ENCODE measurements at places on chromosomes 2 and 18.
A peak's percentile ranks its signal among the peaks of the same experiment; 100 is the strongest.

DNA sequence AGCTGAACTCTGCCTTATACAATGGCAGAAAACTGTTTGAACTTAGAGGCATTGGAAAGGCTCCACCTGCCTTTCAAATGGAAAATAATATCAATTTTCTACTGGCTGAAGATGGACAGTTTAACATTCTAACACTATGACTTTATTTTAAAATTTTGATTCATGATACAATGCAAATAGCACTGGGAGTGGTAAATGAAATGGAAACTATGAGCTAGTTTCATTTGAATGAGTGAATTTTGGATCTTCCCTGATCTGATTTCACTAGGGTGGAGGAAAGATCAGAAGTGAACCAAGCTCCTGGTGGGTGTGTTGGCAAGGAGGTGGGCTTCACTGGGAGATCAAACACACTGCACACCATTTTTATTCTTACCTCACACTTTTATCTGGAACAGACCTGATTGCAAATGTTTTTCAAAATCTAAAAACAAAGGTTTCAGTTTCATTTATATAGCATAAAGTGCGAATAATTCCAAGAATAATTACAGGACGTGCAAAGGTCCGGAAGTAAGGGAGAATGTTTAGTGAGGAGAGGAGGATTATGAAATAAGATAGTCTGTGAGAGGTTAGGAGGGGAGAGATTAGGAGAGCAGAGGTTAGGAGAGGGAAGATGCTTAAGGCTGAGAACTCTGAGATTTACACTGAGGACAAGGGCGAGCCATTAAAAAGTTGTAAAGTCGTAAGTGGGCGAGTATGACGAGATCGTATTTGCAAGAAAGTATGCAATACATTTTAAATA lies 18.6 kb upstream of the MBP start:
- no peak for DNase-seq
- H3K27me3 ChIP-seq, result no peaks in the 10 kb centered on the region
- no peaks in the 10 kb centered on the region for H3K36me3 ChIP-seq
- no peak overlapping the region for H3K4me3 ChIP-seq
- H3K4me1 ChIP-seq, result no peaks in the 10 kb centered on the region

- H3K36me3 ChIP-seq, result no peaks in the 10 kb centered on the region
- no peak overlapping the region for H3K27ac ChIP-seq
- H3K4me3 ChIP-seq, result no peak overlapping the region
- peaks cover 4% of the 10 kb centered on the region for H3K4me1 ChIP-seq
- DNase-seq, result no peak
These were observed 65.7 kb downstream of the PLCL1 start for GRCh38 chr2:197870137-197870536.

DNA sequence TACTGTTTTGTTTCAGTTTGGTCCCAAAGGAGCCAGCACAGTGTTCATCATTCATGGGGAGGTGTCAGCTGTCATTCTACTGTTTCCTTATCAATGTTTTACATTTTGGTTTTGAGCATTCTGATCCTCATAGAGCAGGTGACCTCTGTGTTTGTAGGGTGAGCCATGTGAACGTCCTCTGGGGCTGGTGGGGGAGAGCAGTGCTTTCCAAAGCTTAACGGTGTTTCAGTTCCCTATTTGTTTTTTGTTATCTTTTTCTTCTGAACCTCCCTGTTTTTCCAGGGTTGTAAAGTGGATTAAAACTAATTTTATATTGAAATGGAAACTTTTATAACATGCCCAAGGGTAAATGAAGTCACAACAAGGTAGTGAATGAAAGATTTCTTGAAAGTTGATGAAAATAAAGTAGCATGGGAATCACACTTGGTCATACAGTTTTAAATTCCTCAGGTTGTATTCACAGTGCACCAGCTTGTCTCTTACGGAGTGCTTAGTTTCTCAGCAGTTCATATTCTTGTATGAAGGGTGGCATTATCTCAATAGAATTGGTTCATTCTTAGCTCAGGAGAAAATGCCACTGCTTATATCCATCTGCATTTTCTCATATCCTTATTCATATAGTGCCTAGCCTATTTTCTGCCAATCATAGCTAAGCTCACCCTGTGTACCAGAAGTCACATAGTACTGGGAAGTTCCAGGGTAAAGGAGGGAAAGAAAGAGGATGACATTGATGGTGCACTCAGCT lies 54.5 kb downstream of the MAP4K4 start:
- H3K4me1 ChIP-seq, result peaks cover 3% of the 10 kb centered on the region
- no peak overlapping the region for H3K4me3 ChIP-seq
- H3K27ac ChIP-seq, result no peak overlapping the region
- no peaks in the 10 kb centered on the region for H3K27me3 ChIP-seq

- no peaks in the 10 kb centered on the region for H3K36me3 ChIP-seq
- no peak overlapping the region for H3K27ac ChIP-seq
- DNase-seq, result peak; percentile 4
These were observed 894.1 kb downstream of the SLC4A3 start for GRCh38 chr2:220521551-220521950.

DNA sequence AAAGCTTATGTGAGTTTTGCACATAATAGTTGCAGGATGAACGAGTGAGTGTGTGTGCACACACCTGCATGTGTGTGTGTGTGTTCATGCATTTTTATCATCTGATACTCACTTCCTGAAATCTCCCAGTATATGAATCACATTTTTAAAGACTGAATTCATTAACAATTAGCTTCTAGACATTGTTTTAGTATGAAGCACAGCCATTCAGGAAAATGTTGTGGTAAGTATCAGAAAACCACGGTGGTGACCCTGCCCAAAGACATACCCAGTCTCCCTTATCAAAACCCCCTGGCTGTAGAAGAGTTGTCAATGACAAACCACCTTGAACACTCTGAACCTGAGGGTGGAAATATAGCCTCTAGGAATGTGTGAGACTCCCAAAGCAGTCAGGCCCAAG lies 220.8 kb downstream of the ALK start:
- no peaks in the 10 kb centered on the region for H3K36me3 ChIP-seq
- H3K27ac ChIP-seq, result no peak overlapping the region
- no peak overlapping the region for H3K4me3 ChIP-seq
- no peak for DNase-seq
- no peaks in the 10 kb centered on the region for H3K27me3 ChIP-seq

GRCh38 chr2:133787207-133787606 lies 218.9 kb upstream of the NCKAP5 start:
- no peaks in the 10 kb centered on the region for H3K27me3 ChIP-seq
- peaks cover 11% of the 10 kb centered on the region for H3K4me1 ChIP-seq
- no peak overlapping the region for H3K27ac ChIP-seq
- no peak overlapping the region for H3K4me3 ChIP-seq

DNA sequence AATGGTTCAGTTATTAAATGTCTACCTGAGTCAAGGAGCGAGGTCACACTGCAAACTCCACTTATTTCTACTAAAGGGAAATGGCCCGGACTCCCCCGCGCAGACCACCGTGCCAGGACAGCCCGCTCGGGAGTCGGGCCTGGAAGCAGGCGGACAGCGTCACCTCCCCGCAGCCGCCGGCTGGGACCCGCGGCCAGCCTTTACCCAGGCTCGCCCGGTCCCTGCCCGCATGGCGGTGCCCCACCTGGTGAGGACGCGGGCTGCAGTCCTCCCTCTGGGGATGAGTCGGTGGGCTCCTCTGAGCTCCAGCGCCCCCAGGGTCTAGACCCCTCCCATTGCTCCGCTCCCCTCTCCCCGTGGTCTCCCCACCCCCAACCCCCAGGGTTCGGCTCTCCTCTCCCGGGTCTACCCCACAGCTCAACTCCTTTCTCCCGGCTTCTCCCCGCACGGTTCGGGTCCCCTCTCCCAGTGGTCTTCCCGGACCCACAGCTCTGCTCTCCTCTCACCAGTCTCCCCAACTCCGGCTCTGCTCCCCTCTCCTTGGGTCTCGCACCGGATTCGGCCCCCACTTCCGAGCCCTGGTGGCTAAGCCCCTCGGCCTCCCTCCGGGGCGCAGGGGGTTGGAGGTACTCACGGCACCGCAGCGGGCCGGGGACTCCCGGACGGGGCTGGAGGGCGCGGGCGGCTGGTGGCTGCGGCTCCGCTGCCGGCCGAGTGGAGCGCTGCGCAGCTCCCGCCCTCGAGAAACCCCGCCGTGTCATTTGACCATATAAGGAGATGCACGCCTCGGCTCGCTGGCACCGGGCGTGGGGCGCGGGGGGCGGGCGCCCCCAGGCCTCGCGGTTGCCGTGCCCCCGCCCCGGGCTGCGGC lies at the start of gene FHL2:
TSS of gene FHL2 (minus strand) at position 716 of the 871 bp plus-strand sequence. CDS start 12,535 bp downstream, outside the sequence.
- H3K4me3 ChIP-seq, result peak within 1 kb of the TSS; percentile 89
- peak; percentile 90 for DNase-seq
- peaks cover 1% of the 10 kb centered on the region for H3K4me1 ChIP-seq
- no peaks in the 10 kb centered on the region for H3K27me3 ChIP-seq
- H3K27ac ChIP-seq, result no peak within 1 kb of the TSS

DNA sequence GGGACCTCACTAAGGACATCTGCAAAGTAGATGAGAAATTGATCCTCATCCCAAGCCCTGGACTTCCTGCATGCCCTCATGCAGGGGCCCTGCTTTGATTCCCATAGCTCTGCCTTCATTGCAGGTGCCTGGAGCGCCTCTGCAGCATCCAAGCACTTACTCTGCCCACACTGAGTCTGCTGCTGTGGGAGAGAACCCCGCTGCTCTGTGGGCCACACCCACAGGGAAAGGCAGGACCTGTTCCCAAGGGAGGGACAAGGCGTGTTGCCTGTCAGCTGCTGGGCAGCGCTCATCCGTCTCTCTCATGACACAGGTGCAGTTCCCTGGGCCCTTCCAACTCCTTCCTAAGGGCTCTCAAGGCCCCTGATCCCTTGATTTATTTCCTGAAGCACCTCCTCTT lies 266.8 kb upstream of the SMIM21 start:
- DNase-seq, result no peak
- H3K27me3 ChIP-seq, result no peaks in the 10 kb centered on the region
- no peak overlapping the region for H3K4me3 ChIP-seq
- H3K36me3 ChIP-seq, result no peaks in the 10 kb centered on the region
- H3K27ac ChIP-seq, result no peak overlapping the region

DNA sequence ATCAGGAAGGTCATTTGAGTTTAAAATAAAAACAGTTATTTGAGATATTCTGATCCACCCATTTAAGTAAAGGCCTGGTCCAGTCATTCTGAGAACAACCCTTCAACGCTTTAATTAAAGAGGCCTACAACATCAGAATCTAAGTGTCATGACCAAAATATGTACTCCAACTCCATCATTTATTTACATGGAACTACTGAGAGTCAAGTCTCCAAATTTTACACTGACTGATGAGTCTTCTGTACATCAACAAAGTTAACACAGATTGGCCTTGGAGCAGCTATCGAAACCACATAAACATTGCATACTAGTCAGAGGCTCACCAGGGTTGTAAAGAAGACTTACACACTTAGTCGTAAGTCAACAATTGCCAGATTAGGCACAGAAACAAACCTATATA lies 37.1 kb downstream of the PIEZO2 start:
- no peaks in the 10 kb centered on the region for H3K36me3 ChIP-seq
- no peak overlapping the region for H3K27ac ChIP-seq
- H3K27me3 ChIP-seq, result no peaks in the 10 kb centered on the region

DNA sequence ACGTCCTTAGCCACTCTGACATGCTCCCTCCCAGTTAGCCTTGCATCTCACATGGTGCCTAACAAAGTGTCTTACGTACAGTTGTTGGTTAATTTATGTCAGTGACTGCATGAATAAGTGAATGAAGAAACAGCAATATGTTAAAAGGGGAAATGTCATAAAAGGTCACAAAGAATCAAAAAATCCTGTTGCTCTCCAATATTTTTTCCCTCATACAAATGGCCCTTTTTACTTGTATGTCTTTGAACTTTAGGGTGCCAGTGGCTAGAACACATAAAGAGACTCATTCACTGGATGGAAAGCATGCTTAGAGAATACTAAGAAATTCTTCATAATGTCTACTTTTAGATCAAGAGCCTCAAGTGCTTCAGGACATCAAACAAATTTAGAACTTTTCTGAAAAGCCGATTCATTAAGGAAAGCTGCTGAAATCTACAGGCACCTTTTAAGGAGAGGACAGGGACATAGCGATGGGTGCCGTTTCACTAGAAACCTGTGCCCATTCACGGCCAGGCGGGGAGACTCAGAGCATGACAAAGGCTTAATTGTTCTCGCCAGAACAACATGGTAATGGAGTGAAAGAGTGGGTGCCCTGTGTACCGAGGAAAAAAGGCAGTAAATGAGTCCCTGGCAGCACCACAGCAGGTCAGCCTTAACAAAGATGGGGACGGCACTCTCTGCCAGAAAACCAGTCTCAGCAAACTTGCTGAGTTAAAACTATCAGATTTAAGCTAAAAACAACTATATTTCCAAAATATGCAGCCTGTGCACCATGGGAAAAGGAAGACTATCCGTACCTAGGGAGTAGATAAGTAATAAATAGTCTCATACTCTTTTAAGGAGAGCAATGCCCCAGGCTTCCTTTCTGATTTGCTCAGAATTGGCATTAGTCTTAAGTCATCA lies 71.6 kb upstream of the SPTBN1 start:
- no peak overlapping the region for H3K4me3 ChIP-seq
- DNase-seq, result no peak
- no peak overlapping the region for H3K27ac ChIP-seq
- no peaks in the 10 kb centered on the region for H3K4me1 ChIP-seq
- H3K27me3 ChIP-seq, result no peaks in the 10 kb centered on the region

DNA sequence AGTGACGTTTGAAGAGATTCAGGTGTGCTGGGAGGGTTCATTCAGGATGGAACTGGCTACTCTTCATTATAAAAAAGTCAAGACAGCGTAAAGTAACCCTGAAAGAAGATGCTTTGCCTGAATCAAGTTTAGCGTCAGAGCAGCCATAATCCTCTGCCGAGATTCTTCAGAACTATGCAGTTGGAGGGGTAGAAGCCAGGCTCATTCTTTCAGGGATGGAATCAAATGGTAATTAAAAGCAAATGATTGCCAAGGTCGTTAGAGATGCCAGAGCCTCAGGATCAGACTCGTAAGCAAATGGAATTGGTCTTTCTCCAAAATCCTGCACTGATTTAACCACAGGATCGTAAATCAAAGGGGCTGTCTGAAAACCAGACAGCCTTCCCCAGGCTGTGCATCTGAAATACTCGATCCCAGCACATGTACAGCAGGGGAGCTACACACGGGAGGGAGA lies 21.9 kb downstream of the APCDD1 start:
- H3K27ac ChIP-seq, result no peak overlapping the region
- H3K4me1 ChIP-seq, result peaks cover 11% of the 10 kb centered on the region
- no peak for DNase-seq
- H3K27me3 ChIP-seq, result no peaks in the 10 kb centered on the region
- H3K4me3 ChIP-seq, result no peak overlapping the region

DNA sequence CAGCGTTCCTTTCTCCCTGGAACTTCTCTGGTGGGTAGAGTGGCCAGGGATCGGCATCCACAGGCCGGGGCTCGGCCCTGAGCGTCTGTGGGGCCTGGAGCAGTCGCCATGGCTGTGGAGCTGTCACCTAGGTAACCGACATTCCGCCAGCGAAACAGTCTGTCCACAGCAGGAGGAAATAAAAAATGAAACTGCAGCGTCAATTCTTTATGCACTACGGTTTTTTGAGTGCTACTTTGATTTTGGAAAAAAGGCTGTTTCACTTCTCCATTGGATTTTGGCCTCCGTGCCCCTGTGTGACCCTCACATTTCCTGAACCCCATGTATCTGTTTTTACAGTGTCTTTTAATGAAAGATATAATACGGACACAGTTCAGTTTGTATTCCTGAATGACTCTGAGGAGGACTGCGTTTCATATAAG lies 163.4 kb downstream of the LDLRAD4 start:
- no peak overlapping the region for H3K4me3 ChIP-seq
- no peaks in the 10 kb centered on the region for H3K27me3 ChIP-seq
- no peaks in the 10 kb centered on the region for H3K4me1 ChIP-seq
- H3K27ac ChIP-seq, result no peak overlapping the region
